ENCODE measurements at places on chromosomes 5 and 9. TPM values are rescaled to one million over a fixed set of nuclear protein-coding genes. Genes with fewer than 3 reads are reported as not detected.

GRCh38 chr5:172881691-172882370 lies 47.8 kb downstream of the ERGIC1 start:
- DNase-seq: no peak
- H3K27ac ChIP-seq: peak overlapping the region; percentile 61
- H3K27me3 ChIP-seq: no peaks in the 10 kb centered on the region
- peaks cover 19% of the 10 kb centered on the region for H3K4me1 ChIP-seq
- H3K36me3 ChIP-seq: no peaks in the 10 kb centered on the region

WDR31 gene
- 1.2 TPM for total RNA-seq

DNA sequence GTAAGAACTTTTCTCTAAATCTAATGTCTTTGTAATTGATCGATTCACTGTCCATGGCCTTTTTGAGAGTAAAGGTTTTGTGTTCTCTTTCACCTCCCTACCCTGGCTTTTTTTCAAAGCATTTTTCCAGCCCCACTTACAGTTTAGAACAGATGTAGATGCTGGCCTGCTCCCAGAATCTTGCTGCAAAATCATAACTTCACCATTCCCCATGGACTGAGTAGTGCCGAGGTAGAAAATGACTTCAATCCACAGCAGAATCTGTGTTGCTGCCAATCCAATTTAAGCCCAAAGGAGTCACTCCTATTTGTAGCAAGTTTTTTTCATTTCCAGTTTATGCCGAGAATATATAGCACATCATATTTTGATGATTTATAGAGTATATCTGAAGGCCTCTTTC lies 46.5 kb upstream of the CEMIP2 start:
- H3K27ac ChIP-seq: peak overlapping the region; percentile 7
- no peak for DNase-seq
- no peaks in the 10 kb centered on the region for H3K27me3 ChIP-seq
- H3K4me1 ChIP-seq: peaks cover 20% of the 10 kb centered on the region
- no peaks in the 10 kb centered on the region for H3K36me3 ChIP-seq

GRCh38 chr5:131254741-131255140 lies 9.1 kb upstream of the CDC42SE2 start:
- no peak for DNase-seq
- peaks cover 35% of the 10 kb centered on the region for H3K4me1 ChIP-seq
- no peaks in the 10 kb centered on the region for H3K27me3 ChIP-seq

SOHLH1 gene
- total RNA-seq: not detected

GRCh38 chr5:113336975-113337374 lies 97.8 kb downstream of the TSSK1B start:
- H3K4me1 ChIP-seq: peaks cover 7% of the 10 kb centered on the region
- no peak overlapping the region for H3K4me3 ChIP-seq
- H3K27ac ChIP-seq: no peak overlapping the region
- no peaks in the 10 kb centered on the region for H3K36me3 ChIP-seq

DNA sequence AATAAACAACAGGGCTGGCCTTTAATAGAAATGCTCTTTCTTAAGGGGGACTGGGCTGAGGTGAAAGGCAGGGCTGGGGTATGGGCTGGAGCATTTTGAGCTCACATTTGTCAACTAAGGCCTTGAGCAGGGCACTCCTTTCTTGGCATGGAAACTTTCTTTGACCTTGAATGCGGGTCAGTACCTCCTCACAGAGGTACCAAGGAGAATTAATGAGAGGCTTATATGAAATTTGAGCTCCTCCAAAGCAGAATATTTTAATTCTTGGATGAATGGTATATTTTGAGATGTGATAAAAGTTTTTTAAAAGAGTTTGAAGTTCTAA lies 3.1 kb downstream of the CYSTM1 start:
- no peaks in the 10 kb centered on the region for H3K36me3 ChIP-seq
- peaks cover 15% of the 10 kb centered on the region for H3K4me1 ChIP-seq
- no peak overlapping the region for H3K27ac ChIP-seq
- H3K27me3 ChIP-seq: peaks cover 5% of the 10 kb centered on the region

GRCh38 chr9:134424818-134425217 lies 98.6 kb downstream of the RXRA start:
- DNase-seq: no peak
- H3K27ac ChIP-seq: no peak overlapping the region
- no peaks in the 10 kb centered on the region for H3K36me3 ChIP-seq
- no peaks in the 10 kb centered on the region for H3K27me3 ChIP-seq
- H3K4me3 ChIP-seq: no peak overlapping the region
- no peaks in the 10 kb centered on the region for H3K4me1 ChIP-seq

SPINK7 gene
- not detected for total RNA-seq

GPR150 gene
- 1.6 TPM for total RNA-seq

COL23A1 gene
- not detected for total RNA-seq

DNA sequence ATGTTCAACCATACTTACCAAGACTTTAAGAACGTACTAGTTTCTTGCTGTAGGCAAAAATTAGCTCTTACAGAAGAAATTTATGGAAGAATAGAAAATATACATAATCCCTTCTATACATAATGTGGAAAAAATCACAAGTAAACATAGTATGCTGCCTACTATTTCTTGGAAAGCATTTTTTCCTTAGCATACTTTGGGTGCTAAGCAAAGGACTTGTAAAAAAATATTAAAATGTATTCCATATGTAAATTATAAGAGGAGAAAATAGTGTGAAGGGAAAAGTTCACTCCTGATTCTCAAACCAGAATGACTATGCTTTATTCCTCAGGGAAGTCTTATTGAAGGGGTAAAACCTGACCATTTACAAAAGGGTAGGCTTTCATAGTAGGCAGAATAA lies 243.8 kb upstream of the VLDLR start:
- peaks cover 2% of the 10 kb centered on the region for H3K27me3 ChIP-seq
- no peak overlapping the region for H3K27ac ChIP-seq
- DNase-seq: no peak
- no peak overlapping the region for H3K4me3 ChIP-seq

DNA sequence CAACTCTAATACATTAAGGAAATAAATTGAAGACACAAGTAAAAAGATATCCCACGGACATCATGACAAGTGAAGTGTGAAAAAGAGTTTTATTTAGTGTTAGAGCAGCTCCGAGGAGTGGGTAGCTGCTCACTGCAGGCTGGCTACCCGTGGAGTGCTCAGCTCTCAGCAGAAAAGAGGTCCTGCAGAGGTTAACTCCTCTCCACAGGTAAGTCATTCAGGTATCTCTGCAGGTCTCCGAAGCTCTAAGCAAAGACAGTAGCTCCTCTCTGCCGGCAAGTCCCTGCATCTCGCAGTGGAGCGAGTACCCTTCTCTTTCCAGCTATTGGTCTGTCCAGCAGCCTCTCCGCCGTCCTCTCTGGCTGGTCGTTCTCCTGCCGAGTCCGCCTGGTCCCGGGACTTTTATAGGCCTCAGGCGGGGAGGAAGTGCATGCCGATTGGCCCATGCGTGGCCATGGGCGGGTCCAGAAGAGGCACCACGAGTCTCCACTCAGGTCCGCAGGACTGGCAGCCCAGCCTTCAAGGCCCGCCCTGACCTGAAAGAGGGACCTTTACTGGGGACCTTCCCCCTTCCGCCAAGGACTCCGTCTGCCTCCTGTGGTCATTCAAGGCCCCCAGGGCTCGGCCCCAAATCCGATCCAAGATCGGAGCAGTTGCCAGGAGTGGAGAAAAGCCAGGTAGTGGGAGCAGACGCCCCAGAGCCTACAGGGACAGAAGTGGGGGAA lies 29.9 kb downstream of the BTNL9 start:
- peaks cover 43% of the 10 kb centered on the region for H3K27me3 ChIP-seq
- H3K36me3 ChIP-seq: no peaks in the 10 kb centered on the region
- H3K4me1 ChIP-seq: peaks cover 4% of the 10 kb centered on the region
- H3K27ac ChIP-seq: no peak overlapping the region
- no peak overlapping the region for H3K4me3 ChIP-seq

GRCh38 chr5:32143617-32144377 lies 30.3 kb downstream of the GOLPH3 start:
- peaks cover 21% of the 10 kb centered on the region for H3K4me1 ChIP-seq
- DNase-seq: no peak
- H3K27me3 ChIP-seq: no peaks in the 10 kb centered on the region
- peak overlapping the region; percentile 25 for H3K27ac ChIP-seq
- no peak overlapping the region for H3K4me3 ChIP-seq

GRCh38 chr5:29304545-29304944 lies 1888.9 kb upstream of the CDH6 start:
- H3K4me1 ChIP-seq: no peaks in the 10 kb centered on the region
- H3K27me3 ChIP-seq: no peaks in the 10 kb centered on the region
- H3K27ac ChIP-seq: no peak overlapping the region

DNA sequence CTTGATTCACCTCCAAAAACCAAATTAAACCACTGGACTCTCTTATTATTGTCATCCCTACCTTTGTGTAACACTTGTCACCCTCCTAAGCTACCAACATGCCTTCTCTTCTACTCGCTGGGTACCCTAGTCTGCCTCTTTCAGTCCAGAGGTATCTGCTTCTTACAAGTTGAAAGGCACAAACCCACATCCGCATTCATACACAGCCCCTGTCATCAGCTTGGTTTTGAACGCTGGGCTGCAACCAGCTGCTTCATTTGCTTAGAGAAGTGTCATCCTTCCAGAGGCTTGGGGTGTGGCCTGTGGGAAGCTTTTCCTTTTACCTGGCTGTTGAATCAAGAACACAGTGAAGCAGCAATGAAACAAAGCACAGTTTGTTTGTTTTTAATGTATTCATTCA lies 138.8 kb upstream of the WWC1 start:
- H3K27ac ChIP-seq: no peak overlapping the region
- no peak overlapping the region for H3K4me3 ChIP-seq
- H3K4me1 ChIP-seq: no peaks in the 10 kb centered on the region
- no peaks in the 10 kb centered on the region for H3K36me3 ChIP-seq
- DNase-seq: no peak

GOLGA2 gene
- 57.4 TPM for total RNA-seq

GRCh38 chr5:77015938-77016569 lies 14.2 kb upstream of the AGGF1 start:
- H3K4me1 ChIP-seq: no peaks in the 10 kb centered on the region
- no peak overlapping the region for H3K27ac ChIP-seq
- H3K27me3 ChIP-seq: peaks cover 8% of the 10 kb centered on the region
- H3K36me3 ChIP-seq: no peaks in the 10 kb centered on the region
- H3K4me3 ChIP-seq: no peak overlapping the region

DNA sequence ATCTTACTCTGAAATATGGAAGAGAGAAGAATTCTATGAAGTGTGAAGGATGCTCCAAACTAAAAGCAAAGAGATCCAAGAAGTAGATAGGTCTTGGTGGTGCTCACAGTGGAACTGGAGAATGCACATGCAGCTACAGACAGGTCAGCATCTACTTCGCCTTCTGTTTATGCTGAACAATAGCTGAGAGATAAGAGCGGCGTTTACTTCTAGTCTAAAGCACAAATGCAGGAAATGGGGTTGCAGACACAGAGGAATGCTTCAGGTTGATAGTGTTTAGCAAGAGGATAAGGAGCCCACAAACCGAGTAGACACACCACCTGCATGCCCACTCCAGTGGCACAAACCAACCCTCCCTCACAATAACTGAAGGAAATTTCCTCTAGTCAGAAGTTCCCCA lies 180.0 kb upstream of the RGMB start:
- H3K27me3 ChIP-seq: peaks cover 9% of the 10 kb centered on the region
- H3K4me1 ChIP-seq: no peaks in the 10 kb centered on the region
- H3K27ac ChIP-seq: no peak overlapping the region
- H3K36me3 ChIP-seq: peaks cover 4% of the 10 kb centered on the region
- no peak overlapping the region for H3K4me3 ChIP-seq
- no peak for DNase-seq

PCDHGB2 gene
- 0.81 TPM for total RNA-seq

DNA sequence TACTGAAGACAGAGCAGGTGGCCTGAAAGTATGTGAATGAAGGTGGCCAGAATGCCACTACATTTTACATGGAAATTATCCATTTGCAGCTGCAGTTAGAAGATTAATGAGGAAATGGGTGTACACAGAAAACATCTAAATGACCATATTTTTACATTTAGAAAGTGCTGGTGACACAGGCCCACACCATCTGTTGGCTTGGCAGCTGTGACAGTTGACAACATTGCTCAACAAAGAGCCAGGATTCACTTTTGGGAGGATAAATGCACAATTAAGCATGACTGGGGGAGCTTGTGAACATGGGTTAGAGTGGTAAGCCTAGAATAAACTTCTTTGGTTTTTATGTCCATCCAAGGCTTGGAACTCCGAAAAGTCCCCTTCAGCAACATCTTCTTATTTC lies 360.5 kb downstream of the KCTD16 start:
- H3K36me3 ChIP-seq: no peaks in the 10 kb centered on the region
- H3K27ac ChIP-seq: no peak overlapping the region
- DNase-seq: no peak
- H3K4me3 ChIP-seq: no peak overlapping the region
- no peaks in the 10 kb centered on the region for H3K4me1 ChIP-seq

DNA sequence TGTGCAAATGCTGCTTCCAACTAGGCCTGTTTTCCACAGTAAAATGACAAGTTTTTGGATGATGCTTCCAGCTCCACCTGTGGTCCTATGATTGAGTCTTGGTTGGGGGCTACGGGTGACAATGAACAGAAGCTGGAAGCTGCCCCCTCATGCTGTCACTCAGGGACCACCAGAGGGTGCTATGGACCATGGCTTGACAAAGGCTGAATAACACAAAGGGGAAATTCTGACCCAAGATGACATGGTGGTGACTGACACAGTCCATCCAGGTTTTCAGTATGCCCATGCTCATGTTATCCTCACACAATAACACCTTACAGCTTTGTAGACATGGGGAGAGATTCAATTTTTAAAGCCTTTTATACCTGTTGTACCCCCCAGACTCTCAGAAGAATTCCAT lies 23.9 kb upstream of the SAP30L start:
- no peak overlapping the region for H3K4me3 ChIP-seq
- H3K27me3 ChIP-seq: no peaks in the 10 kb centered on the region
- H3K4me1 ChIP-seq: peaks cover 12% of the 10 kb centered on the region
- no peak for DNase-seq
- H3K36me3 ChIP-seq: peaks cover 31% of the 10 kb centered on the region

Measured in naive thymus-derived CD8-positive, alpha-beta T cell (primary cell).